ENCODE measurements at places on chromosomes 2 and 18.
A peak's percentile ranks its signal among the peaks of the same experiment; 100 is the strongest.

DNA sequence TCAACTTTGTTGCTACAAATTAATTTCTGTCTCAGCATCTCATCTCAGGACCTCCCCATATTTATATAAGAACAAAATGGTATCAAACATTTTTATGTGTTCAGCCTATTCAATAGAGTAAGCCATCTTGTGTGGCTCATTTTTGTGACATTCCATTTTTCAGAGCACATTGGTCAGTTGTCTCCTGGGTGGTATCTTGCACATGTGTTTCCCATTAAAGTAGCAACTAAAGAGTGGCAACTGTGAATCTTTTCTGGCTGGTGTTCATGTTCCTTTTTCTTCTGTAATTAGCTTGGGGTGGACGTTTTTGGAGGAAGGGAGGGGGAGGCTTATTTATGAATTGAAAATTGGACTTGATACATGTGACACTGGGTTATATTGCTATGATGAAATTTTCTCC lies 45.4 kb upstream of the EFEMP1 start:
- DNase-seq = no peak

DNA sequence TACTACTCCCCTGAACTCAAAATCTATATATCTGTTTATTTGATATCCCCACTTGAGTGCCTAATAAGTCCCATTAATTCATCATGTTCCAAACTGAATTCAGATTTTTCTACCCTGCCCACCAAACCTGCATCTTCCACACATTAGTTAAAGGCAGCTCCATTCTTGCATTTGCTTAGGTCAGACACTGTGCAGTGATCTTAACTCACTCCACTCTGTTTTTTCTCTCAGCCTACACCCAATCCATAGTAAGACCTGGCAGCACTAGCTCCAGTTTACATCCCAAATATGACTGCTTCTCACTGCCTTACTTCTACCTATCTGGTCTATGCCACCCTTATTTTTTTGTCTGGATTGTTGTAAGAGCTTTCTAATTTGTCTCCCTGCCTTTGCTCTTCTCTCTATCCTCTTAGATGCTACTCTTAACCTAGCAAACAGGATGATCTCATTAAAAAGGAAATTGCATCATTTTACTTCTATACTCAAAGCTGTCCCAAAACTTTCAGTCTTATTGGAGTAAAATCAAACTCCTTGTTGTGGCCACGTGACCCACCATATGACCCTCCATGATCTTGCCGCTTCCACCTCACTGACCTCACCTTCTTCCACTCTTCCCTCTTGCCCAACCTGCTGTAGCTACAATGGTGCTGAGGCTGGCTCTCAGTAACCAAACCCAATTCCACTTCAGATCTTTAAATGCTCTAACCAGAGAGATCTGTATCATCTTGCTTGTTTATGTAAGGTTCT lies 274.9 kb upstream of the FANCL start:
- no peak for DNase-seq

DNA sequence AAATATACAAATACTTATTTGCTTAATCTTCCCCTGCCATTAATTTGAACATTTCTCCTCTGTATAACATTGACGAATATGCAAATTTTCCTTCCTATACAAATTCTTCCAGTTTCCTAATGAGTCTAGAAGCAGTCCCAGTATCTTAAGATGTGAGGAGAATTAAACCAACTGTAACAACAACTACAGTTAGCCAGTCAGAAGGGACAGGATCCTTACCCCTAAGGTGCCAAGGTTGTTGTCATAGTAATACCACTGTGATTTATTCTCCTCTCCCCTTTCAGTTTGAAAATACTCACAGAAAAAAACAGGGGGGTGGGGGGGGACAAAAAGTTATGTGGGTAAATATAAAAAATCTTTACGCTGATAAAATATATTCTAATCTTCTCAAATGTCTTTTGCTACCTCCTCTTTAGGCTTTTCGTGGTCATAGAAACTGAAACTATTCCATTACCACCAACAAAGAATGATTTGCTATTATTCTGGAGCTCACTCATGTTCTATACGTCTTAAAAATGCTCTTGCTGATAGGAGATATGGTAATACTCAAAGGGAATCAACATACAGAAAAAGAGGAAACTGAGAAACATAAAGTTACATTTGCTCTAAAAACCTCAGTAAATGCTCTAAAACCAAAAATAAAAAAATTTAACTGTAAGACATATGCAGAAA lies 107.6 kb downstream of the MEMO1 start:
- no peak for DNase-seq

GRCh38 chr2:176552501-176553135 lies 283.4 kb downstream of the MTX2 start:
- no peak for DNase-seq

DNA sequence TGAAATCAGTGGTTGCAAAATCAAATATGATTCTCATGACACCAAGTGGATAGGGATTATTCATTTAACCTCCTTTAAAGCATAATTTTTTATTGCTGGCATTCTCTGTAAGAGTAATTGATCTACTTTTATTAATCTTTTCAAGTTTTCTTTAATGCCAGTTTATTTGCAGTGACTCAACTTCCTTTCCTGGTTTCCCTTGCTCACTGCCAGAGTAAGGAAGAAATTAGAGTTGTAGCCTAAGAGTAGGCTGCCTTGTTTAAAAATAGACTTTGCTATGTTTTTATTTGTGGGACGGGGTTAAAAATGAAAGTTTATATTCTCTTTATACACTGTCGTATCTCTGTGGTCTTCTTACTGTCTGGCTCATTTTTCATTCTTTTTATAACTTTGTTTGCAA lies 148.6 kb downstream of the WDR7 start:
- DNase-seq = no peak

DNA sequence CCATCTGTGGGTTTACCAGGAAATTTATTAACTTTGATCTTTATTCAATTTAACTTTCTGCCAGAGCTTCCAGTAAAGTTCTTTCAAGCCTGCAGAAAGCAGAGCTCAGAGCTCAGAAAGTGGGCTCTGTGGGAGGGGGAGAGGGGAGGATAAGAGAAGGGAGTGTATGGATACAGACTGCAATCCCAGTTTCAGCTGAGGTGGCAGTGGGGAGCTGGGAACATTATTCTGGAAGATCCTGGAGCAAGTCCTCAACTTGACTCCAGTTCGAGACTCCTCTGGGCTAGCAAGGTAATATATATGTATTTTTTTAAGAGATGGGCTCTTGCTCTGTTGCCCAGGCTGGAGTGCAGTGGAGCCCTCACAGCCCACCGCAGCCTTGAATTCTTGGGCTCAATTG lies 108.9 kb upstream of the NABP1 start:
- no peak for DNase-seq

GRCh38 chr2:131034122-131035051 lies 58.9 kb downstream of the FAM168B start:
- no peak for DNase-seq

- no peak for DNase-seq
Measured at GRCh38 chr18:74522635-74523548, 11.4 kb upstream of the CNDP1 start.

DNA sequence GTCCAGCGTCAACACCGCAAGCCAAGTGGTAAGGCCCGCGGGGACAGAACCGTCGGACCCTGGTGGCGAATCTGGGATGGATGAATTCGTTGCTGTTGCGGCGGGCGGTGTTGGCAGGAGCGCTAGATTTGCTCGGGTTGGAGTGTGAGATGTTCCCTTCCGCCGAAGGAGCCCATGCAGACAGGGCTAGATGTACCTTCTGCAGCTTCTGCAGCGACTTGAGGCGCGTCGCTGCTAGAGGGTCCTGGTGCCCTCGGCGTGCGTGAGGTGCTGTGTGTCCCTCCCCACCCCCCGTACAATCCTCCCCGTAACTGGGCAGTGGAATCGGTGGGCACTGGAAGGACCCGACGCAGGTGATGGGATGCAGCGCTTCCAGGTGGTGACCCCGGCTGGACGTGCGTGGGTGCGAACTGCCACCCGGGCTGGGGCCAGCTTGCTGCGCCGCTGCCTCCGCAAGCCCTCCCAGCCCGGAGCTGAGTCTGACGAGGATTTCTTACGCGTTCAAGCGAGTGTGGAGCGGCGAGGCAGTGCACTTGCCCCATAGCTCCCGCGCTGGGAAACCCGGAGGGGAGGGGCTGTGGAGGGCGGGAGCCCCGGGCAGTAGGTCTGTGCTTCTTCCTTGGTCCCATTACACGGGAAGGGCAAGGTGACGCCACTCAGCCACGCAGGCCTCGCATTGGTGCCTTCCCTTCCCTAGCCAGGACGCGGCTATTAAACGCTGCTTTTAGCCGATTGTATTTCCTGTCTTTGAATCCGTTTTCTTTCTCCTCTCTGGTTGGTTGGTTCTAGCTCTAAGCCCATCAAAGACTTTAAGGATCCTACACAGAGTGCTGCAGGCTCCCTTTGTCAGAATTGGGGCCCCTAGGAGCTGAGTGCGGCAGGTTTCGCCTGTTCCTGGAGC lies 34.2 kb downstream of the CHRNA1 start:
- DNase-seq = peak; percentile 39

- DNase-seq = no peak
Measured at GRCh38 chr2:8729939-8730338, 48.1 kb downstream of the ID2 start.

GRCh38 chr2:27720004-27720551 lies 51.4 kb upstream of the MRPL33 start:
- no peak for DNase-seq

DNA sequence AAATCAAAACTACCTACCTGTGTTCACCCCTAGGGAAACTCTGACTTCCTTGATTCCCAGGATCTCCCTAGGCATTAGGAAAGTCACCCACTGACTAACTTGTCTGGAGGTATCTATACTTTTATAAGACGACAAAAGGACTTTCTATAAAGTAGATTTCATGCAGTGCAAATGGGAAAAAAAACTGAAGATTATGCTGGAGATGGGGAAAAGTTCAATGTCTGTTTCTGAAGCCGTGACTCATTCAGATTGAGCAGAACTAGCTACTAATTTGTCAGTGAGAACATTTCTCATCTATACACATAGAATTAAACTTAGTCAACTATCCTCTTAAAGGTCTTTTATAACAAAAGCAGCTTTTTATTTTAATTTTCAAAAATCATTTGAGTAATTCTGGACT lies 6.0 kb downstream of the SEPTIN10 start:
- DNase-seq = no peak

- no peak for DNase-seq
Measured at GRCh38 chr2:126978333-126978732, 79.6 kb downstream of the TEX51 start.

DNA sequence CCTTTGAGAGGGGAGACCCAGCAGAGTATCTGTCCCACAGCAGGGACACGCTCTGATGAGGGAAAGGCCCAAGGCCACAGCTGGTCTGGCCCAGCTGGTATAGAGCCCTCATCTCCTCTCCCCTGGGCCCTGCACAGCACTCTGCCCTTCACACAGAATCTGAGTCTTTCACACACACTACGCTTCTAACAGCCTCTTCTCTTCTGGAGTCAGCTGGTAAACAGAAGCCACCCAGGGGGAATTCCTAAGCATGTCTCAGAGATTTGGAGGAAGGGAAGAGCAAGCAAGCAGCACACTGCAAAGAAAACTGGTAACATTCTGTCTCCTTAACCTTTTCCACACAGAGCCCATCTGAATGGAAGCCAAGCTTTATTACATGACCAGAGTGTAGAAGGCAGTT lies 121.1 kb upstream of the ACAA2 start:
- DNase-seq = no peak

- no peak for DNase-seq
Measured at GRCh38 chr2:47300609-47301276, 102.2 kb upstream of the MSH2 start.

- DNase-seq = peak; percentile 8
Measured at GRCh38 chr18:57581301-57581934, 5.1 kb downstream of the FECH start.

DNA sequence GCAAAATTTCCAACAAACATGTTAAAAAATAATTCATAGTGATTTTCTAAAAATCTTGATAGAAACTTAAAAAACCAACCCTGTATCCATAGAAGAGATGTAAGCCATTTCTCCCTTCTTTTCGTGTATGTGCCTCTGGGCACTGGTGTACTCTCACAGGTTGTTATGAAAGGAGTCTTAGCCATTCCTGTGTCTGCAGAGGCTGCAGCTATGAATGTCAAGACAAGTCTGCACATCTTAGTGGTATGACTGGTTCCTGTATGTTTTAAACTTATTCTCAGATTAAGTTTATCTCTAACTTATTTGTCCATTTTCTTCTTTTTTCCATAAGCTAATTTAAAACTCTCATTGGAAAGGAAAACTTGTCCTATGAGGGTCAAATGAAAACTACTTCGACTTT lies 84.0 kb downstream of the DPP4 start:
- DNase-seq = no peak

GRCh38 chr18:29164993-29165599 lies 988.2 kb upstream of the CDH2 start:
- no peak for DNase-seq

GRCh38 chr2:184581391-184581790 lies 16.9 kb upstream of the ZNF804A start:
- no peak for DNase-seq

DNA sequence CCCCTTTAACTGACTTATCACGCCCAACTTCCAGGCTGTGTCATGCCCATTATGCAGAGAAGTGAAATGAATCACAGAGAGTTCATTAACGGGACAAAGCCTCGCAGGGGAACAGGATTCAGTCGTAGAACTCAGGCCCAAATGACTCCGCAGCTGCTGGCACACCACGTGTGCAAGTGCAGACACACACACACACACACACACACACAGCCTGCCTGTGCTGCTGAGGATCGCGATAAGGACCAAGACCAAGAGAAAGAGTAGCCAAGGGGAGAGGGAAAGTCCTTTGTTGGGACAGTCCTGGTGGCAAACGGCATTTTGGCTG lies 90.0 kb upstream of the TAF1B start:
- no peak for DNase-seq

DNA sequence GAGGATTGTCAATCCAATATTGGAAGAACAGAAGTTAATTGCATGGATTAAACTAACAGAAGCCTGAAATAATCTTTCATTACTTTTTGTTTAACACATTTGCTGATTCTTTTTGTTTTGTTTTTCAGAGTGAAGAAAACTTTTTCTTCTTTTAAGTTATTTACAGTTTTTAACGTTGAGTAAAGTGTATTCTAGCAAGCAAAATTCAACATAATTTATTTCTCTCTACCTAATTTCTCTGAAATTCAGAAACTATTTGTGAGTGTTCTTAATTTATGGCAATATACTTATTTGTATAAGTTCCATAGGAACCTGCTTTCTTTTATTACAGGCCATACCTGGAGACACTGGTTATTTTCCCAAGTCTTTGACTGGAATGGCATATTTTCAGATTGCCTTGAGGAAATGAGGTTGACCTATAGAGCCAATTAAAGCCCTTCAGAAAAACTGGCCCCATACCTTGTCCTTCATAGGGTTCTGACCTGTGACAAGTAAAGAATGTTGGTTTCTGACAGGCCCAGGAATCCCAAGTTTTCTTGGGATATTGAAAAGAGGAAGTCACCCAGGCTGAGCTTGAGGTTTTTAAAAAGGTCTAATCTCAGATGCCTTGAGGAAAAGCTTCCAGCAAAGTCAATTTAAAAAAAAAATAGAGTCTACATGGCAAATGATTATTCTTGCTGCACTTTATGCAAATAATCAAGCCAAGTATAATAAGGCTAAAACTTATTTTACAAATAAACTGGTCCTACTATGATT lies 26.8 kb upstream of the LIPG start:
- DNase-seq = no peak

- DNase-seq = no peak
Measured at GRCh38 chr2:20444993-20445910, 1.6 kb upstream of the RHOB start.

GRCh38 chr2:70767699-70768589 lies at the start of gene ADD2:
Gene ADD2 (minus strand): TSS chr2:70768200. CDS start chr2:70706408, 61,792 bp downstream.
- DNase-seq = no peak
